Activated naive CD8-positive, alpha-beta T cell treated with anti-CD3 and anti-CD28 coated beads, Interleukin-2, amount 10 ng/mL, durations not matched to agents 7 days and 5 days (primary cell): ENCODE measurements at places on chromosomes 1 and 21.

DNA sequence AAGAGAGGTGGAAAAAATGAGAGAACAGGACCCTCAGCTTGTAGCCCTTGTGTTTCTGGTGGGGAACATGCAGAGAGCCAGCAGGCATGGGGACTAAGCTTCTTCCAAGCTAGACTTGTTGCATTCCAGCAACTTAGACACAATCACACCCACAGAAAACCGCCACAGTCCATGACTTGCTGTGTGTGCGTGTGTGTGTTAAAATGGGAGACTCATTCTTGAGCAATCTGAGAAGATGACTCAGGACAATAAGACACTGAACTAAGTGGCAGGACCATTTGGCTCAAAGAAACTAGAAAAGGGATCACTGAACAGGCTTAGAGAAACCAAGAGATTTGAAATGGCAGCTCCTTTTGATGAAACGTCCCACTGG is 78.0 kb downstream of the HLX start:
- DNase-seq: no peak

DNA sequence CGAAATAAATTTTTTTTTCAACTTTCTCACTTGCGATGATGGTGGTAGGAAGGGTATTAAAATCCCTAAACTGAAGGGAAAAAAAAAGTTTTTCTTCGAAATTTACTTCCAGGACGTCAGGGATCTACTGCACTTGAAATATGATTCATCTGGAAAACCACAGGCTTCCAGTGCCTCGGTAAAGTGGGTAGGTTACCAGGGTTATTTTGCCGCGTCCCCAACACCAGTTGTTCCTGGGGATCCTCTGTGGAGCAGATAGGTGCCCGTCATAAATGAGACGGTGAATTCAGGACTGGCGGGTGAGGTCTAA is 773 bp downstream of the RABIF start:
- no peak for DNase-seq

DNA sequence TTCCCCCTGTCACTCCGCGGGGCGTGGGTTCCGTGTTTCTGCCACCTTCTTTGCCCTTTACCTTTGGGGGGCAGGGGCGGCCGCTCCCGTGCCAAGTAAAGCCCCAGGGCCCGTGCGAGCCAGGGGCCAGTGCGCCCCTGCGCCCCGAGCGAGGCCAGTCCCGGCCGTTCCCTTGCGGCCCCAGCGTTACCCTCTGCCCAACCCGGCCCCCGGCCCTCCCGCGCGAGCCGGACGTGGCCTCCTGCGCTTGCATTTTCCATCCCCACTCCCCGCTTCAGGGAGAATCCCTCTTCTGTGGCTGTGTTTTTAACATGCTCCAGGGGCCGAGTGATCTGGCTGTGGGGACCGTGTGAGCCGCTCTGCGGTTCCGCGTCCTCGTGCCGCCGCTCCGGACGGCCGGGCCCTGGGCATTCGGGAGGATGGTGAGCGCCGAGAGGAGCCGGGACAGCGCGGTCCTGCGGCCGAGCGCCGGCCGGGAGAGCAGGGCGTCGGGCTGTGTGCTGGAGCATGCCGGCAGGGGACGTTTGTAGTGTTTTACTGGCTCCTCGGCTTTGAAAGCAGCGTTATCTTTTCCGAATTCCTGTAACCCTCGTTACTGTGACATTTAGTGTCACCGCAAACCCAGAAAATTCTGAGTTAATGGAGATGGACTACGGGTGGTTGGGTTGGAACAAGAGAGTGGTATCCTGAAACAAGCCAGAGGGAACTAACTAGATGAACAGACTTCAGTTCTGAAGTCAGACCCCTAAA is 1.0 kb downstream of the GALNT2 start:
- peak; percentile 61 for DNase-seq

GRCh38 chr1:2952371-2952770 is 68.9 kb upstream of the ACTRT2 start:
- DNase-seq: no peak

GRCh38 chr1:156693848-156694689 is 11.3 kb downstream of the CRABP2 start:
- DNase-seq: no peak

- DNase-seq: no peak
Measured at GRCh38 chr1:156194300-156194652, 372 bp downstream of the SLC25A44 start.

DNA sequence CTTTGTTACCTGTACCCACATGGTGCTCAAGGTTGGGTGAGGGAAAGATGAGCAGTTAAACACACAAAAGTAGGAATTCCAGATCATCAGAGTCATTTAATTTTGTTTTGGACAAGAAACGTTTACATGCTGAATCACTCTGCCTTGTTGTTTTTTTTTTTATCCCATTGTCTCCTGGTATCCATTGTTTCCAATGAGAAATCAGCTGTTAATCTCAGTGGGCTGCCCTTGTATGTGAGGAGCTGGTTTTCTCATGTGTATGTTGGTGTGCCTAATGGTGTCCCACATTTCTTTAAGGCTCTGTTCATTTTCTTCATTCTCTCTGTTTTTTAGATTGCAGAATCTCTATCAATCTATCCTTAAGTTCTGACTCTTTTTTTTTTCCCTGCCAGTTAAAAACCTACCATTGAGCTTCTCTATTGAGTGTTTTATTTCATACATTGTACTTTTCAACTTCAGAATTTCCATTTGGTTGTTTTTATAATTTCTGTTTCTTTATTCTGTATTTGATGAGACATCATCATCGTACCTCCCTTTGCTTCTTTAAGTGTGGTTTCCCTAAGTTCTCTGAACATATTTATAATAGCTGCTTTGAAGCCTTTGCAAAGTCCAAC is 8.8 kb upstream of the OBSCN start:
- no peak for DNase-seq

DNA sequence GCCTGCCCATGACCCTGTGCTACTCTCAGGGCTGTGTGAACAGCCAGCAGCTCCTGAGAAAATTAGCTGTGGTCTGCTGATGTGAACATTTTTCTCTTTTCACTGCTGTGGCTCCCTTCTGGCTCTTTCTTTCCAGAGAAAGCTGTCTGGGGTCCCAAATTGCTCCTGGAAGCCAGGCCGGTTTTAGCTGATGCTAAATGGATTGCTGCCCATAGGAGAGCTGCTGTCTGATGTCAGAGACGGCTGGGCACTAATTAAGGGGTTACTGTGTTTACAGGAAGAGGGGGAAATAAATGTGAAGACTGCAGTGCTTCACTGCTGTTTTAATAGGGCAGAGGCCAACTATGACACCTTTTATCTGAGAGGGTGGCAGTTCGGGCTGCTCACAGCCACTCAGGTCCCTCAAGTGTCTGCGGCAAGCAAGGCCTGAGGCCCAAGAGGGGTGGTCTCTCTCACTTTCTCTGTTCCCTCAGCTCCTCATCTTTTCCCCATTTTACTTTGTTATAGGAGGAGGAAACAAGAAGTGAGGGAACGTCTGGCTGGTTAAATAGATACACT is 106.0 kb upstream of the GNG12 start:
- no peak for DNase-seq

GRCh38 chr1:232211149-232211548 is 418.8 kb downstream of the SIPA1L2 start:
- no peak for DNase-seq
